ENCODE measurements at places on chromosomes 6 and 20.

- DNase-seq = peak; percentile 12
Observed at GRCh38 chr20:64104667-64105451, 2.5 kb downstream of the NPBWR2 start.

DNA sequence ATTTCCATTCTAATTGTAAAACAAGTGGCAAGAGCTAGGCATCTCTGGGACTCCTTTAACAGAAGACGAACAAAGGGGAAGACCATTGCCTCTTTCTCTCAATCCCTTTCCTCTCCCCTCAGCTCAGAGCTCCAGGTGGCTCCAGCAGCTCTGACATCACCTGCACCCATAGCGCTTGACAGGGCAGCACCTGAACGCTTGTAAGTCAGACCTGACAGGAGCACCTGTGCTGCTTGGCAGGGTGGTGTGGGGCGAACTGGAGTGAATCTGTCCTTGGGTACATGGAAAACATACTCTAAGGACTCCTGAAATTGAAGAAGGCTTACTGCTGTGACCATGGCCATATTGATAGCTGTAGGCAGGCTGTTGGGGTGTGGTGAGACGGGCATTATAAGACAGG is 409.5 kb upstream of the AGPAT4 start:
- no peak for DNase-seq

DNA sequence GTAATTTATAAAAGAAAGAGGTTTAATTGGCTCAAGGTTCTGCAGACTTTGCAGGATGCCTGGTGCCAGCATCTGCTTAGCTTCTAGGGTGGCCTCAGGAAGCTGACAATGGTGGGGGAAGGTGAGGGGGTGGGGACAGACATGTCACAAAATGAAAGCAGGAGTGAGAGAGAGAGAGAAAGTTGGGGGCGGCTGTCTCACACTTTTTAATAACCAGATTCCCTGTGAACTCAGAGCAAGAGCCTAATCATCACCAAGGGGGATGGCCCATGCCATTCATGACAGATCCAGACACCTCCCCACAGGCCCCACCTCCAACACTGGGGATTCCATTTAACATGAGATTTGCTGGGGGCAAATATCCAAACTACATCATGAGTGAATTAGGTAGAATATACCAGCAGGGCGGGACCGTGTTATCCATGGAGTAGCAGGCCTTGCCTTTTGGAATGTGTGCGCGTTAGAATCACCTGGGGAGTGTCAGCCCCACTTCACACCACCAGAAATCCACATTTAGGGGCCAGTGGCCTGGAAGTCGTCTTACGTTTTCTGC is 258.8 kb downstream of the CDH4 start:
- DNase-seq = no peak

DNA sequence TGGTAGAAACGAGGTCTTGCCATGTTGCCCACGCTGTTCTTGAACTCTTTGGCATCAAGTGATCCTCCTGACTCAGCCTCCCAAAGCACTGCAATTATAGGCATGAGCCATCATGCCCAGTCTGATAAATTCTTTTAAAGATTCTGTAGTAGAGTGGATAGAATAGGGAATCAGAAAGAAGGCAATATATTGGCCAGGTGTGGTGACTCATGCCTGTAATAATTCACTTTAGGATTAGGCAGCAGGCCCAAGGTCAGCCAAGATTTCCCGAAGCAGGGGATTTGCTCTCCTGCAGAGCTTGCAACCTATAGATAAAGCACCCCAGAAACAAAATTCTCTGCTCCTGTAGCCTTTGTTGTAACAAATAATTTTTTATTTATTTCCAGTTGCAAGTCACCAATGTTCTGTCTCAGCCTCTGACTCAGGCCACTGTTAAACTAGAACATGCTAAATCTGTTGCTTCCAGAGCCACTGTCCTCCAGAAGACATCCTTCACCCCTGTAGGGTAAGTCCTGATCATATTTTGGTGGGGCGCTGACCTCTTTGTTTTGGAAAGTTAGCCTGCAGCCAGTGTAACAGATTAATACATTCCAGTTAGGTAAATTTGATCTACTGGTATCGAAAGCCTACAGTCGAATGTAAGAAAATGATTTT is 30.4 kb upstream of the MROH8 start:
- DNase-seq = no peak

DNA sequence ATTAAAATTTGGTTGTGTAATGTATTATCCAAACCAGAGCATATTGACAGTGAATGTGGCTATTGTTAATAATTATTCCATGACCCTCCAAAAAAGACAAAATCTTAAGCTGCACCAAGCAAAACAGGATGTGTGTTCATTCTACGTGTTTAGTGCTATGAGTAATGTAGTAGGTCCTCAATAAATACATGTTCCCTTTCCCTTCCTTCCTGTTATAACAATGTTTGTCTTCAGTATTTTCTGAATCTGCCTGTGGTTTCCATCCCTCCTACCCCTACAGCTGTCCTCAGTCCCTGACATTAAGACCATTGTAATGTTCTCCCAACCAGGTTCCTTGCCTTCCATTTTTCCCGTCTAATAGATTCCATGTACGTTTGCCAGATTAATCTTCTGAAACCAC is 163.8 kb downstream of the AIG1 start:
- DNase-seq = no peak

- DNase-seq = no peak
Observed at GRCh38 chr6:146295695-146296094, 247.9 kb upstream of the RAB32 start.

GRCh38 chr6:21612067-21612745 is 18.7 kb downstream of the SOX4 start:
- no peak for DNase-seq

- no peak for DNase-seq
Observed at GRCh38 chr20:46057856-46058598, 29.0 kb downstream of the SLC12A5 start.

DNA sequence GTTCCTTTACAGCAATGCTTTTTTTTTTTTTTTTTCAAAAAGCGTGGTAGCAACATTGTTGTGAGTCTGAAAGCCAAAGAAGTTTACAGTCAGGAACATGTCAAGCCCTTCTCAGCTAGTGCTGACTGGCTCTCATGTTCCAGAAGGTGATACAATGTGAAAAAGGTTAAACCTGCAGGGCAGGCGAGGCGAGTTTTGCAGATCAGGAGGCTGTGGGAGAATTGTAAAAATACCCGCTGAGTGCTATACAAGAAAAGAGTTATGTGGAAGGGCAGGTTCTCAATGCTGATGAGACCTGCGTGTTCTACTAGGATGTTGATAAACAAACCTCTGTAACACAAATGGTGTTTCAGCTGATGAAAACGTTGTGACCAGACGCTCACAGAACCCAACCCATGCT is 30.9 kb upstream of the RPP40 start:
- DNase-seq = no peak

- no peak for DNase-seq
Observed at GRCh38 chr20:13147971-13148370, 73.1 kb upstream of the ISM1 start.

DNA sequence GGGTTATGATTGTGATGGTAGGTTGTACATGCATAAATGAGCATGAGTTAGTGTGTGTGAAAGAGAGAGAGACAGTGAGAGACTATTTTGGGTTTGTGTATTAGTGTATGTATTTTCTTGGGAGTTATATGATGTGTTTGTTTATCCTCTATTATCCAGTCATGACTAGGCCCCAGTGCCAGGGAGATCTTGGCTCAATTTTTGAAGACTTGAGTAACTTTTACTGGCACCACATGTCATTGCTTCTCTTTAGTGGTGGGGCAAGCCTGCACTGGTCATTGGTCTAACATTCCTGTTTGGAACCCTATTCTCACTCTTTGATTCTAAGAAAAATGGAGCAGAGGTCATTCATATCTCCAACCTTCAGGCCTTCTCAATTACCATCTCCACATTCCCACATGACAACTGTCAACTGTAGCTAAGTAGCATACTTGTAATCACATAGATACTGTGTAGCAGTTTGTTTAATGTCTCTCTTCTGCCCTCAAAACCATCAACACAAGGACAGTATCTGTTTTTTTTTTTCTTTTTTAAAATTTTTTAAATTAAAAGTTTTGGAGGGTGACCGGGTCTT is 8.8 kb downstream of the L3MBTL1 start:
- no peak for DNase-seq

Measured in memory B cell (primary cell).